ENCODE measurements at places on chromosomes 7 and 10.

DNA sequence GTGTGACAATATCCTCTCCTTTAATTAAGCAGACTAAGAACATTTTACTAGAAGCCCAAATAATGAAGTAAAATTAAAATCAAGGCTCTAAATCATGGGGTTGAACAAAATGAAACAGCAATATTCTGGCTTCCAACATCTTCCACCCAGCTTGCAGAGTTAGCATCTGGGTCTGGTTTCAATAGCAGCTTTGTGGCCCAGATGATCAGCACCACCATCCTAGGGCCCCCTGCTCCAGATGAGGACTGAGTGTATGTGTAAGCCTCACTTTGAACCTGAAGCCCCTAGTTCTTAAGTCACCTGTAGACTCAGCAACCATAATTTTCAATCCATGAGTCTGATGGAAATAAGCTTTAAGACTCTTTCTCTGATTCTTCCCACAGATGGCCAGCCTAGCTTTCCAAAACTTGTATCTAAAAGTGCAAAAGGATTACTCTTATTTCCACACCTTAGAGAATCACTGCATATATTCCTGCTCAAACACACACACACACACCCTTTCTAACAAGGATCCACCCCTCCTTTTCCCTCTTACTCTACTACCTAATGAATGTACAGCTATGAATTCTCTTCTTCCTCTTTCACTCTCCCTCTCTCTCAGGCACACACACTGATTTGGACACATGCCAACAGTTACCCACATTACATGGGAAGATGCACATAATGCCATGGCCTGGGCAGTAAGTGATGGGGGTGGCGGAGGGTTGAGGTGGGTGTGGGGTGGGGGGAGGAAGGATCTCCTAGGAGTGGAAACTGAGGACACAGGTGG lies 3.5 kb downstream of the DENND11 start:
- no peak for DNase-seq

GRCh38 chr7:19181634-19182033 lies 36.4 kb upstream of the FERD3L start:
- no peak for DNase-seq

DNA sequence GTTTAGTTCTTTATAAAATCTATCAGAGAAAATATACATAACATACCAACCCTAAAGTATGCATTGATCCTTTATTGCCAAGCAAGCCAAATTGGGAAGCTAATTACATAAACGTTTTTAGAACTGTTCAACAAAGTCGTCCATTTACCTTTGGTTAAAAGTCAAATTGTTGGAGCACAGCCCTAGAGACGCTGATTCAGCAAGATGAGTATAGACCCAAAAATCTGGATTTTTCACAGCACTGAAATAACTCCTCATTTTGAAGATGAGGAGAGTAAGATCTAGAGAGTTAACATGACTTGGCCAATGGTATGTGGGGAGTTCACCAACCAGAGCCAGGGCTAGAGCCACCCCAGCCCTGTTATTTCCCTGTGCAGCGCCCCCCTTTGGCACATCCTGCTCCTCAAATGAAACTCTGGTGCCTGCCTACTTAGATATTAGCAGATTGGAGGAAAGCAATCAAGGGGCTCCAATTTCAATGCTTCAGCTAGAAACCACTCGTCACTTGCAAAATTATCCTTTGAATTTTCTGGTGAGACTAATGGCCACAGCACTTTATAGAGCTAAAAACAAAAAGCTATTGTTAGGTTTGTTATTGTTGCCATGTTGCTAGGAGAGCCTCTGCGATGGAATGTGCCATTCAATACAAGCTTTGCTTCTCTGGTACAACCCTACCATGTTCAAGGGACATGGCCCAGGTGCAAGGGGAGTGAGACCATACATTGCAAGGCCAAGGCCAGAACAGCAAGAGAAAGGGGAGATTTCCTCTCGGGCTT lies 132.6 kb upstream of the ZEB1 start:
- no peak for DNase-seq

DNA sequence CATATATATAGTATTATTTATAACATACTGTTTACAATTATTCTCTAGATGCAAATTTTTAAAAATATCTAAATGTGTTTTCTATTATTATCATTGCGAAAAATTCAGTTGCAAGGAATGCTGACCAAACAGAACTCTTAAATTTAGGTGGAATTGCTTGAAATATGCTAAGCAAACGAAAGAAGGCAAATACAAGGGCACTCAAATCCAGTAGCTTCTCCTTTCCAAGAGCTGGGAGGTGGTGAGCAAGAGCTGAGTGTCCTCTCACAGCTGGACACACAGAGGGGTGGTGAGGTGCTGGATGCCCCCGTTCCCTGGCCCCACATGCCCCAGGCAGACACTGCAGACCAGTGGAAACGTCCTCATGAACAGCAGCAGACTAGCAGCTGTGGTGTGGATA lies 166.0 kb downstream of the TAX1BP1 start:
- no peak for DNase-seq

GRCh38 chr7:143882604-143883078 lies 19.3 kb downstream of the TCAF1 start:
- peak; percentile 91 for DNase-seq

DNA sequence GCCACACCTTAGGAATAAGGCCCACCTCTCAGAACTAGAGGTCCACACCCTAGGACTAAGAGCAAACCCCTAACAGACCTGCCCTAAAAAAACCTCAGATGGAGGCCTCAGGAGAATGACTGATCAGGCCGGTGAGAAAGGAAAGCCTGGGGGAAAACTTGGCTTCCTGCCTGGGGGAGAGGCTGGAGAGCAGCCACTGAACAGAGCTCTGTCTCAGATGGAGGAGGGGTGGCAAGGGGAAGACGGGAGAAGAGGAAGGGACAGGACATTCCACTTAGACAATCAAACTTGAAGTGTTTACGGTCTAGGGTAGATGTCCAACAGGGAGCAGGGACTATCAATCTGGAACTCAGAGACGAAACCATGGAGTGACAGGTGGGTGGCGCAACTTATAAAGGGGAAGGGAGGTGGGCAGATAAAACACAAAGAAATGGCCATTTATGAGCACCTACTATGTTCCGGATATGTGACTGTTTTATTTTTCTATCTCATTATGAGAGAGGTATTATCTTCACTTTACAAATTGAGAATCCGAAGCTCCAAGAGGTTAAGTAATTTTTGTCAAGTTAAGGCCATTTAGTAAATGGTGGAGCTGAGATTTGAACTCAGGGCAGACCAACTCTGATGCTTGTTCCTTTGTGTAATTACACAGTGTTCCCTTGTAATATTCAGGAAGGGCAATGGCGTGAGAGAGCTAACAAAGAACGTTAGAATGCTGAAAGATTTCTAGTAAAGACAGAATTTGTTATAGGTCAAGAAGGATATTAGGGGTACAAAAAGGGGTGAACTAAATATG lies 82.6 kb downstream of the DNMBP start:
- DNase-seq = no peak

GRCh38 chr10:47165168-47165710 lies 134.8 kb upstream of the GDF10 start:
- DNase-seq = no peak

DNA sequence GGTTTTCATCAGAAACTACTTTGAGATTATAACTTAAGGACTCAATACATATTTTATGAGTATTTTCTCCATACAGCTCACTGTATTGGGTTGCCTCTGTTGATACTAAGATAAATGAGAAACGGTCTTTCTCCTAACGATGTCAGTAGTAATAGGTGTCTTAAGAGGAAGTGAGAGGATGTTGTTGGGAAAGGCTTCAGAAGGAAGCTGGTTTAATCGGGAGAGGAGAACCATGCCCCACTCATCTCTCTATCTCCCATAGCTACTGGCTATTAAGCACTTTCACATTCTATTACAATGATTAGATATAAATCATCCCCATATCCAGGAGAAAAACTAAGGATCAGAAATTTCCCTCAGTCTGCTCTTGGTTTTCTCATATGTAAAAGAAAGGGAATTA lies 2.0 kb downstream of the CLEC5A start:
- no peak for DNase-seq

DNA sequence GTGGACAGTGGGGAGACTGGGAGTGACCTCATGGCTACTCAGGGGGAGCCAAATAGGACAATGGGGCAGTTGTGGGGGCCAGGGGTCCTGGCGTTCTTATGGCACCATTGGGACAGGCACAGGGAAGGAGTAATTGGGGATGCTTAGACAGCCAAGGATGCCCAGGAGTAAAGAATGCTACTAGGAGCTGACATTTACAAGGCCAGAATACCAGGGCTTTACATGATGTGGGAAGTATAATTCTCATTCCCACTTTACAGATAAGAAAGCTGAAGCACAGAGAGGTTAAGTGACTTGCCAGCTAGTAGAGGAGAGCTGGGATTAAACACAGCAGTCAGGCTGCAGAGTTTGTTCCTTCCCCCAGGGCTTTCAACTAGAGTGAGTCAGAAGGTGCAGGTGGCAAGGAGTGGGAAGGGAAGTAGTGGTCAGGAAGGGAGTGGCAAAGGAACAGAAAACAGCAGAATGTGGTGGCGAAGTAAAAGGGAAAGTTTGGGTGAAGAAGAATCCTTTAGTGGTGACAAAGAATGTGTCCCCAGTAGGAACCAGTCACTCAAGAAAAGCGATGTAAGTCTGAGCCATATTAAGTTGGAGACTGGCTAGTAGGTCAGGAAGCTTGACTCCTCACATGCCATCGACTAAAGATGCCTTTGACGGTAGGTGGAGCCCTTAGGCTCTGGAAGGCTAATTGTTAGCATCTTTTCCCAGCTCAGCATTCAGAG lies 32.8 kb downstream of the CPVL start:
- no peak for DNase-seq

GRCh38 chr7:122833888-122834570 lies 52.2 kb downstream of the CADPS2 start:
- DNase-seq = no peak

DNA sequence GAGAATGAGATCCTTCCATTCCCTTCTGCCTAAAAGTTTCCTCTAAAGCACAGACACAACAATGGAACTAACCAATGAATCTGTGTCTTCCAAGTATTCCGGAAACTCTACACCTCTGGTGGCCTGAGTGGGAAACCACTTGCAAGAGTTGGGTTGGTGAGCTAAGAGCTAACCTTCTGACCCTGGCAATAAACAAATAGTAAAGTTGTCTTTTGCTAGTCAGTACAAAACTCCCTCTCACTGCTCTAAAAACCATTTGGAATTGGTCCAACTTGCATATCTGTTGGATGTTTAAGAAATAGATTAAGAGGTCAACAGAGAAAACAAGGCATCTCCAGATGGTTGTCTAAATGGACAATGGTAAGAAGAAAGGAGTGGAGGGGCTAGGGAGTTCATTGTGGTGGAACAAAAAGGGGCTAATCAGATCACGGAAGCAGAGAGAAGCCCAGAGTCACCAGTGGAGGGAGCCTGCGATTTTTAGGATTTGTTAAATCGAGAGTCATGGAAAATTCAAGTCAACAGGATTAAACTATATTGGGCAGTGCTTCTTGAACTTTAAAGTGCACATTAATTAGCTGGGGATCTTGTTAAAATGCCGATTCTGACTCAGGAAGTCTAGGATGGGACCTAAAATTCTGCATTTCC lies 192.3 kb downstream of the EVX1 start:
- DNase-seq = no peak

DNA sequence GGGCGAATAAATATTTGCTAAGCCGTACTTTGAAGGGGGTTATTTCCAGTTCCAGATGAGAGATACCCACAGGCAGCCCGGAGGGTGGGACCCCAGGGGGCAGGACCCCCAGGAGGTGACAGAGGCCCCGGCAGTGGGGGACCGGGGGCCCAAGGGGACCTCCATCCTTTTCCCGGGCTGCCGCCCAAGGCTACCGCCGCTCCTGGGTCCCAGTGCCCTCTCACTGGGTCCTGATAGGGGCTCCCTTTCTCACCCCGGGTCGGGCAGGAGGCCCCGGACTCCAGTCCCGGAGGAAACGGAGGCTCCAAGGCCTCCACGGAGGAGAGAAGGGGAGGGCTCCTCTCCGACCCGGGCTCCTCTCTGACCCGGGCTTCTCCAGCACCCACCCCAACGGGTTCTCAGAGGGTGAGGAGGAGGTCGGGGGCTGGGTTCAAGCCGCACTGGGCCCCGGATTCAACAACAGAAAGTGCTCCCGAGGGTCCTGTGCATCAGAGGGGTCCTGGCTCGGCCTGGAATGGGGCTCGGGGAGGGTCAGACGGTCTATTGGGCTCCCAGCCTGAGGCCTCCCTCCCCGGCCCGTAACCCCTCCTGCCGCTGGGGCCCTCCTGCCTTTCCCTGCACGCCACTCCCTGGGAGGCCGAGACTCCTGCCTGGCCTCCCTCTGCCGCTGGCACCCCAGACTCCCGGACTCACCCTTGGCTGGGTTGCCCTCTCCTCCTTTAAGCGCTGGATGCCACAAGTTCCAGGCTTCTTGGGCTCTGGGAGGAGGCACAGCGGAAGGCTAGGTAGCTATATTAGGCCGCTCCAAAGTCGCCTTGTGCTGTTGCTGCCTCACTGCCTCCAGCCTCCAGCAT lies 62.5 kb downstream of the ZNF37A start:
- no peak for DNase-seq

DNA sequence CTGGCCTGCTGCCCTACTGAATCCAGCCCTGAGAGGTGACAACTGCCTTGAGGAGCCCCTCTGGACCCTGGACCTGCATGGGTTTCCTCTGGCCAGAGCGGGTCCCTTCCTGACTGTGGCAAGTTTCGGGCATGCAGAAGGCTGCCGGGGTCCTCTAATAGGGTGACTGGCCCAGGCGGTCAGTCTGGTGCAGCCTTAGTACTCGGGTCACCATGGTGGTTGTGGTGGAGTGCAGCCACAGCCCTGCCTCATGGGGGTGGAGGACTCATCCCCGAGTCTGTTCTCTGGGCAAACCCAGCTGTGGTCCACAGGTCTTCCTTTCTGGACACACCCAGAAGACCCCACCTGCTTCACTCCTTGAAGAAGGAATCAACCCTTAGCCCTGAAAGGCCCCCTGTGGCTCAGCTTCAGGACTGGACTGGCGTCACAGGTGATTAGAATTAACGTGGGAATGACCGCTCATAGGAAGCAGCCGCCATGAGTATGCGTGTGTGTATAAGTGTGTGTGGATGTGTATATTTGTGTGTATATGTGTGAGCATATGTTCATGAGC lies 28.7 kb downstream of the RAMP3 start:
- no peak for DNase-seq

DNA sequence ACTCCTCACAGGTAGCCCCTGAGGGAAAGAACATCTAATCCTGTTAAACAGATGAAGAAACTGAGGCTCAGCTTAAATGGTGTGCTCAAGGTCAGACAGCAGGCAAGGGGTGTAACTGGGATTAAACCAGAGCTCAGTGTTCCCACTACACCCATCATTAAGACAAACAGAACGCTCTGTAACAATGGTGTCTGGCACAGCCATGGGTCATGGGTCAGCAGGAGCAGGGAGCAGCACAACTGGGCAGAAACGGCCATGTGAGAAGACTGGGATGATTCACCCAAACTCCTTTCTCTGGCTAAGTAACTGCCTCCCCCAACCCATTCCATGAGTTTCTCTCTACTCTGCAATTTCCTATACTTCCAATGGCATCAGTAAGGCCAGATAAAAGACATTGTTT lies 85.5 kb upstream of the PDE1C start:
- DNase-seq = no peak

Measured in hindlimb muscle (tissue), 1 donor.